ENCODE measurements at places on chromosomes 3 and 15.

- DNase-seq, result no peak
Measured at GRCh38 chr3:194364652-194365434, 4.7 kb downstream of the LRRC15 start.

DNA sequence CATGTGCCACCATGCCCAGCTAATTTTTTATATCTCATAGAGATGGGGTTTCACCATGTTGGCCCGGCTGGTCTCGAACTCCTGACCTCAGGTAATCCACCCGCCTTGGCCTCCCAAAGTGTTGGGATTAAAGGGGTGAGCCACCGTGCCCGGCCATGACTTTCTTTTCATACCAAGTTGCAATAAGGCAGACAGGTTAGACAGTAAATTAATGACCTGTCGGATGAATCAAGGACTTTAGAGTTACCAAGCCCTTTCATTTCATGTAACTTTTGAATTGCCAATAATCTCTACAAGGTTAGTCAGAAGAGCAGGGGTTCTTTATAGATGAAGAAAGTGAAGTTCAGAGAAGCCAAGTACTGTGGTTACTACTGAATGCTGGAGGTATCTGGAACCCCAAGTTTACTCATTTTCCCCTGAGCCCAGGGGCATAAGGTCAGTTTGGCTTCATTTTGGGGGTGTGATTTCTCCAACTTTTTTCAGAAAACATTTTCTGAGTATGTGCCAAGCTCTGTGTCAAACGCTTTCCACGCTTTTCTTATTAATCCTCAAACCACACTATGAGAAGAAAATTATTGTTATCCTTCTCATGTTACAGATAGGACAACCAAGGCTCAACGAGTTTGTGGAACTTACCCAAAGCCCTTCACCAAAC, 11.9 kb downstream of the PRICKLE2 start:
- DNase-seq, result no peak

- DNase-seq, result no peak
Measured at GRCh38 chr3:122067214-122067550, 12.0 kb downstream of the CD86 start.

DNA sequence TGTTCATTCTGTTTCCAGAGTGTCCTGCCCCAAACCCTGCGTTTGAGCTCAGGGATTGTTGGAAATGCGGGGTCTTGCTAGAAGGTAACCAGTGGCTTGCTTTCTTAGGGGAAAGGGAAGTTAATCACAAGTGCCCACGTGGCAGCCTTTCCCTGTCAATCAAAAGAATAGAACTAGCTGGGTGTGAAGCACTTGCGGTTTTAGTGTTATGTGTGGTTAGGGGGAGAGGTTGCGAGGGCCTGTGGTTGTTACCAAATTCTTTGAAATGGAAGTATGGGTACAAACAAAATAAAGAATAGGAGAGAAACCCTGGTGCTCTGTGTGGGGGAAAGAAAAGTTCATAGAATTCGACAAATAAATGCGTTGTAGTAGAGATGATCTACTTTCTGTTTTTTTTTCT, 67.6 kb downstream of the FNDC3B start:
- no peak for DNase-seq

- no peak for DNase-seq
Measured at GRCh38 chr15:25374143-25374542, 64.7 kb downstream of the UBE3A start.

- DNase-seq, result no peak
Measured at GRCh38 chr3:196942915-196943277, 568 bp upstream of the NCBP2 start.

DNA sequence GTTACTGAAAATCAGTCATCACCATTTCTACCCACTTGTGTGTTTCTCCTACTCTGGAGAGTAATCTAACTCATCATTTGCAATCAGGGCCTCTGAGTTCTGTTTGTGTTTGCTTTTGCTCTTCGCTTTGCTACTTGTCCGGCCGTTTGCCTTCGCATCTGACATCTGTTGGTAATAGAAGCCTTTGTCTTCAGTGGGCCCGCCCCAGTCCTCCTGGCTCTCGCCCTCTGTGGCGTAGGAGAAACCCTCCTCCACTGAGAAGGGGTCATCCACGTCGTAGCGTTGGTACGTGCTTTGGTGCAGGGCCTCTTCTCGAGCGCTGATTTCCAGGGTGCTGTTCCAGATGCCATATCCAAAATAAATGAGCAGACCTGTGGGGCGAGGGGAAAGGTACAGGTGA, 48.3 kb downstream of the CLDN11 start:
- DNase-seq, result no peak

- no peak for DNase-seq
Measured at GRCh38 chr3:30268288-30268687, 338.1 kb upstream of the TGFBR2 start.

DNA sequence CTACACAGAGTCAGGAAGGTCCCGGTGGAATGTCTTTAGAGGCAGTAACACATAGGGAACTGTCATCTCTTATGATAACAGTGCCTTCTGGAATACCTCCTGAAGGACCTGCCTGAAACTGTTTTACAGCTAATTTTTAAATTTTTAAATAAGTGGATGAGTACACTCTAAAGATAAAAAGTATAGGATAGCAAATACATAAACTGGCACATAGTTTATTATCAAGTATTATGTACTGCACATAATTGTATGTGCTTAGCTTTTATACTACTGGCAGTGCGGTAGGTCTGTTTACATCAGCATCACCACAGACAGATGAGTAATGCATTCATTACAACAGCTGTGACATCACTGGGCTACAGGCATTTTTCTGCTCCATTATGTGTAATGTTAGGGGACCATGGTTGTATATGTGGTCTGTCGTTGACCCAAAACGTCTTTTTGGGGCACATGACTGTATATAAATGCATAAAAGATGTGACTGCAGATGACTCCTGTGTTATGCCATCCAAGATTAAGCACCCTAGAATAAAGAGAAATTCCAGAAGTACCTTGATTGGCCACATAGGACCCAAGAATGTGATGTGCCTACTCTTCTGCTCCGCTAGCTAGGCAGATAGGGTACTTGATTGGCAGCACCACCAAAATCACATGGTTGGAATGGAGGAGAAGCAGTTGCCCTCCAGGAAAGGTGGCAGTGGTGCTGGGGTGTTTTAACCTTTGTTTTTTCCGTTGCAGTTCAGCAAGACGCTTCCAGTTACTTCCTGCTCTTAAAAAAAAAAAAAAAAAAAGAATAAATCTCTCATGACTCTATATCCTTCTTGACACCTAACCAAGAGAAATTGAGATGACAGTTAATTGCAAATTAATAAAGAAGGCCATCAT, 3.3 kb downstream of the VPS8 start:
- DNase-seq, result no peak

DNA sequence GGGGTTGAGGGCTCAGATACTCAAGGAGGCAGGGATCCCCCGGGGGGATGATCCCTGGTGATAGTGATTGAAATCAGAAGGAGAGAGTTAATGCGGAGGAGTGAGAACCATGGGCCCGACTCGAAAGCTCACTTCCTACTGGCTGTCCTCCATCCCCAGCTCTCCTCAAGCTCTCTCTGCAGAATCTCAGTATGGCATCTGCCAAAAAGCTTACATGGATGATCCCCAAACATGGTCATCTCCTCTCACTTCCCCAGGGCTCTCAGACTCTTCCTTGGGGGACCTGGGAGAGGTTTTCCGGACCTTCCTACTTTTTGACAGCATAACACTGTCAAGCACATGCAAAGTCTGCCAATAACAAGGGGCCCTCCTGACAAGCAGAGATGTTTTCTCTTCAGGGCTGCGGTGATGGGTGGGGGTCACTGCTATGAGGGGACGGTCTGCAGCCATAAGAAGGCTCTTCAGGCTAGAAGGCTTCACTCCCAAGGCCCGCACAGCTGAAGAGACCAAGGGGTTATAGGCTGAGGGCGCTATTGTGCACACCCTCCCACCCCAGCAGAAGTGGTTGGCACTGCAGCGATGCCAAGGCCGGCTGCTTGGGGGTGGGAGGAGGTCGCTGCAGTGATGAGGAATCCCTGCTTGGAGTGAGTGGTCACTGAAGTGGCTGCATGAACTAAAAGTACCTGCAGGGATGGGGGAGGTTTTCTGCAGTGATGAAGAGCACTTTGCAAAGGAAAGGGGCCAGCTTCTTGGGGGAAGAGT, 828 bp upstream of the VWA5B2 start:
- no peak for DNase-seq

DNA sequence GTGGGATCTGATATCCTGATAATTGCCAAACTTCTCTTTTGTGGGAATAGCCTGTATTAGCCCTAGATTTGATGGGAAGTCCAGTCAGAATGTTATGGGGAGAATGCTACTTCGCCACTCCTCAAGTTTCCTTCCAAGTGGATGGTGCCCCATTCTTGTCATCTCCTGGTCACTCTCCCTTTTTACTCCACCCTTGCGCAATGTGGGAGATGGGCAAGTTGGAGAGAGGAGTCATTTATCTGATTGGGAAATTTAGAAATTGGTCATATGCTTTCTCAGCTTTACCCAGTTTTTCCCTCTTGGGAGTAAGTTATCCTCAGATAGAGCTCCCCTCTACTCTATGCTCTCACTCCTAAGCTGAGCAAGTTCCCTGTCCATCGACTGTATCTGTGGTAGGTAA, 14.4 kb downstream of the FANCD2OS start:
- no peak for DNase-seq

DNA sequence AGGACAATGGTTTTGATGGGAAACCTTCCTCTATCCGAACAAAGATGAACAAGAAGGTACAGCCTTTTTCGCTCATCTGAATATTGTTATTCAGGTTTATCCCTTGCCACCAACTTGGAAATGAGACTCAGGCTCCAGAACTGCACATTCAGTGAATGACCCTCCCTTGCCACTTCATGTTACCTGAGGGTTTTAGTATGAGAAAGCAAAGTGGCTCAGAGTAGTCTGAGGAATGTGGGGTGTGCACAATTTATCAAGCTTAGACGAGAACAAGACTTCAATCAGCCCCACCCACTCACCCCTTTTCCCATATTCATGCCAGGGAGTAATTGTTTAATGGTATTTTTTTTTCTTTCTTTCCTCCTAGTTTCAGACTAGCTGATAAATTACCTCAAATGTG, 265.3 kb upstream of the POU1F1 start:
- DNase-seq, result no peak

DNA sequence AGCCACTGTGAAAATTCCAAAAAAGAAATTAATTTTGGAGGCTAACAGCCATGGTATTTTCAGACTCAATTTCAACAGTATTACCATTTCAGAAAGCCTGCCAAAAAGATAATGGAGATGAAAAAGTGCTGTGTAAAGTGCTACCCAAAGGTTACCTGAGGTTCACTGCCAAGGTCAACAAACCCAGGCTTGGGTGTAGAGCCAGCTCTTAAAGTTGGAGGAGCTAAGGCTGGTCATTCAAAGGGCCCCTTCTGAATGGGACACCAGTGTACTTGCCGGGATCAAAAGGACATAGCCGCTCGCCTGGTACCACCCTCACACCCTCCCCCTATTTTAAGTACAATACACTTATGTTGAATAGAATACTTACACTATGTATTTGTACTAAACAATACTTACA, 64.5 kb downstream of the ETV5 start:
- DNase-seq, result no peak

GRCh38 chr3:15204005-15204404, 2.0 kb upstream of the CAPN7 start:
- no peak for DNase-seq

DNA sequence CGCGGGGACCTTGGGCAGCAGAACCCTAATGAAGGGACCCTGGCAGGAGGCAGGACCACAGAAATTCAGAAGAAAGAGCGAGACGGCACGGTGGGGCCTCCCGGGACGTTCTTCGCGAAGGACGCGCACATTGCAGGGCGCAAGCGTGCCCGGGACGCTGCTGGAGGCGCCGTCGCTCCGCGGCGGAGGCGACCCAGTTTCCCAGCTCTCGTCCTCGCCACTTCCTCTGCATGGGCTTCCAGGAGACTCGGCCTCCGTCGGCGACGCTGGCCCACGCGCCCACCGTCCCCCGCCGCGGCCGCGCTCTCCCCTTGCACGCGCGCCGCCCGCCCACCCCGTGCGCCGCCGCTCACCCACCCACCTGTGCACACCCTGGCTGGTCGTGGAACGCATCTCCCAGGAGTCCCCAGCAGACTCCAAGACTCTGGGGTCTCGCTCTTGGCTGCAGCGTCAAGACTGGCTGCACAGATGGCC, 31.8 kb upstream of the SMAD3 start:
- no peak for DNase-seq

DNA sequence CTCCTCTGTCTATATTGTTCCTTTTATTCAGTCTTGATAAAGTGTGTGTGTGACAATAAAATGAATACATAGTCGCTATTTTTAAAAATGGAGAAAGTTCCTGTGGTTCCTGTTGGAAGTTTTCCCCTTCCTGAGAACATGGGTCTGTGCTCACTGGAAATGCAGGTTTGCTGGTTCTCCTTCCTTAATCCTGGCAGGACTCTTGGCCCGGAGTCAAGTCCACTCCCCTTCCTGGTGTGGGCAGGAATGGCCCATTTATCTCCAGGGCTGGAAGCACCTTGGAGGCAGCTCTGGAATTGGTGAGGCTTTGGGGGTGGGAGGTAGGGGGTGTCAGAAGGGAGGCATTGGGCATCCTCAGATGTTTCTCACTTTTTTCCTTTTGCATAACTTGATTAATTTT, 30.1 kb downstream of the FOXL2 start:
- no peak for DNase-seq

DNA sequence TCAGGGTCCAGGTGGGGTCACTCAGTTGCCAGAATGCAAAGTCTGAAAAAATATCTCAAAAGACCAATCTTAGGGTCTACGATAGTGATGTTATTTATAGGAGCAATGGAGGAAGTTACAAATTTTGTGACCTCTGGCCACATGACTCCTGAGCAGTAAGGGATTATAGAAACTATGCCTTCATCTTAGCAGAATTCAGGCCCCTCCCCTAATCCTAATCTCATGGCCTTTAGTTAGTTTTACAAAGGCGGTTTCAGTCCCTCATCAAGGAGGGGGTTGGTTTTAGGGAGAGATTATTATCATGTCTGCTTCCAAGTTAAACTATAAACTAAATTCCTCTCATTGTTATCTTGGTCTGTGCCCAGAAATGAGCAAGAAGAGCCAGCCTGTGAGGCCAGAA, 5.9 kb upstream of the DCP1A start:
- DNase-seq, result no peak

GRCh38 chr3:144921710-144922109, 950.1 kb downstream of the DIPK2A start:
- DNase-seq, result no peak

DNA sequence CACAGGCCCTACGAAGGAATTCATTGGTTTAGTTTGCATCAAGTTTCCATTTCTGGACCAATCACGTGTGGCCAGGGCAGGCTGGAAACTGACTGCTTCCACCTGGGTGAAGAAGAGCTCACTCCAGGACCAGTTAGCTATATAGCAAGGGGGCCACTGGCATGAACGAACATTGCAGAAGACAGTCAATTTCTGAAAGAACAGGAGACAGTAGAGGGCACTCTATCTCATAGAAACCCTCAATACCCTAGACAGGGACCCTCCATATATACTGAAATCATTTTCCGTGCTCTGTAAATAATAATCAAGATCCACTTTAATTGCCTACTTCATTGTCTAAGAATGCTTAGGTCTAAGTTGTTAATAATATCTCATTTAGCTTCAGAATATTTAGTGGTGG, 215.6 kb downstream of the CADPS start:
- DNase-seq, result no peak

DNA sequence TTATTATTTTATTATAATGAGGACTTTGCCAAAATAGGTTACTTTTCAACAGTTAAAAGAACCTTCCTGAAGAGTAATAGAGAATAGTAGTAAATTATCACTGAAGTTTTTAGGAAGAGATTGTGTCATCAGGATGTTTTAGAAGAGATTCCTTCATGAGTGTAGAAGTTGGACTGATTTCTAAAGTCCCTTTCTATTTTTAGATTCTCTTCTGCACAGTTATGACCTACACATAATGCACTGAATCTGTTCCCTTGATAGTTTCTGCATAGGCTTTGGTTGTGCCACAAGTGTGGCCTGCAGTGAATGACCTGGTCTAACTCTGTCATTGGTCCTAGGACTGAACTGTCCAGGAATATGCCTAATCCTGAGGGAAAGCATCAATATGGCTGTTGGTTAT, 23.9 kb downstream of the SLC35A5 start:
- DNase-seq, result no peak
